ENCODE measurements at places on chromosomes 2 and 18.

DNA sequence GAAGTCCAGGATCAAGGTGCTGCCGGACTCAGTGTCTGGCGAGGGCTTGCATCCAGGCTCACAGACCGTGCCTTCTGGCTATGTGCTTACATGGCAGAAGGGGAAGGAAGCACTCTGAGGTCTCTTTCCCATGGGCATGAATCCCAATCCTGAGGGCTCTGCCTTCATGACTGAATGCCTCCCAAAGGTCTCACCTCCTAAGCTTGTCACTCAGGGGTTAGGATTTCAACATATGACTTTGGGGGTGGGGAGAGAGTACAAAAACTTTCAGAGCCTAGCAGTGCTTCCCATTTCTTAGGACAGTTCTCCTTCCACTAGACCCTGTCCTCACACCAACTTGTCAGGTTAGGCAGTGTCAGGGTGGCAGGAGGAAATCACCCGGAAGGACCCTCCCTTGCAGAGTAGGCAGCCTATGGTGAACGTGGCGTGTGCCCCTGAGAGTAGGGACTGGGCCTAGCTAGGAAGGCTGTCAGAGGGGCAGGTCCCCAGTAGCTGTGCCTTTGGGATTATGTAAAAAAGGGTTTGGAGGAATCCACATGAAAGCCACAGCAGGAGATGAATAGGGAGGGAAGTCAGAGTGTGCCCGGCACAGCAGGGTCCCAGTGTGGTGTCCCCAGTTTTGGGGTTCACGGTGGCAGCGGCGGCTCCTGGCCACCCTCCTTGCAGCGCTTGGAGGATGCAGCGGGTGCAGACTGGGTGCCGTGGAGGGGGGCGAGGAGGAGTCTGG lies 233.3 kb downstream of the LDLRAD4 start:
- no peak for DNase-seq

DNA sequence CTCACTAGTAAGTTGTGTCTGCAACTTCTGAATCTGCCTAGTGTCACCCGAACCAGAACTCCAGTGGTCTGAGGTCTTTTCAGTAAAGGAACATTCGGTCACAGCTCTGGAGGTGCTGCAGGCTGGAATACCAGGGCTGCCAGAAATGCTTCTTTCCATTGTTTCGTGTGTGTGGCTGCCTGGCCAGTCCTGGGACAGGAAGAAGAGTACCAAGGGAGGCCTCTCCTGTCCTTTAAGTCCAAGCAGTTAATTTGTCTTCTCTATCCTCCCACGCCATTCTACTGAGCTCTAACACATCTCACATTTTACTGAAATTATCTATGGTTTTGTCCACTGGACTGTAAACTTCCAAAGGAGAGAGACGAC lies 196.0 kb downstream of the LNPK start:
- DNase-seq = no peak

DNA sequence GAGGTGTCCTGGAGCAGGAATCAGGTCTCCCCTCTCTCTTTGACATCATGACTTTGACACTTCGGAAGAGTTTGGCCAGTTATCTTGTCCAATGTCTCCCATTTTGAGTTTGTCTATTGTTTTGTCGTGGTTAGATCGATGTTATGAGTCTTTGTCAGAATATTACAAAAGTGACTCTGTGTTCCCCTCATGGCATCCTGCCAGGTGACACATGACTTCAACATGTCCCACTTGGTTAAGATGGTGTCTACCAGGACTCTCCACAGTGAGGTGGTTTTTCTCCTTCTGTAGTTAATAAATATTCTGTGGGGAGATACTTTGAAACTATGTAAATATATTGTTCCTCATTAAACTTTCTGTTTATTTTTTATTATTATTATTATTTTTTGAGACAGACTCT lies 76.6 kb upstream of the BZW1 start:
- DNase-seq = peak; percentile 43

- DNase-seq = no peak
Measured at GRCh38 chr2:27838502-27838901, 51.7 kb downstream of the RBKS start.

DNA sequence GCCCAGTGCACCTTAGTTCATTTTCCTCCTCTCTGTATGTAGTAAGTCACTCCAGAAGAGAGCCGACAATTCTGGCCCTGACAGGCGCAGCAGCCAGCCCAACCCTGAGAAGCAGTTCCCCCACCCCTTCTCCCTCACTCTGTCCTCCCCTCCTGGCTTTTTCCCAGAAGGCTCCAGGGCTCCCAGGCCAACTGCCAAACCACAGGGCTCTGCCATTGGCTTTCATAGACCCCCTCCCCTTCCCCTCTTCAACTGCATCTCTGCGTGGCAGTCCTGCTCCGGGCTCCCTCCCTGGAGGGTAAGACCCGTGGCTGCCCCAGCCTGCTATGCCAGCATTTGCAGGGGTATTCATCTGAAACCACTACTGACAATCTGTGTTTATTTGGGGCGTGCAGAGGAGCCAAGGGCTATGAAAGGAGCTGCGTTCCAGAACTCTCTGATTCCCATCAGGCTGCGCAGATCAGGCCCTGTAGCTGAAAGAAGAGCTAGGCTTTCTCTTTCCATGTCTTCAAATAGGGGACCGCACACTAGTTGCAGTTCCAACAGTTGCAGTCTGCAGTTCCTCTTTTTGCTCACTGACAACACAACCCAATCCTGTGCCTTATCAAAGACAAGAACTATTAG lies 388.6 kb upstream of the TNP1 start:
- DNase-seq = no peak

DNA sequence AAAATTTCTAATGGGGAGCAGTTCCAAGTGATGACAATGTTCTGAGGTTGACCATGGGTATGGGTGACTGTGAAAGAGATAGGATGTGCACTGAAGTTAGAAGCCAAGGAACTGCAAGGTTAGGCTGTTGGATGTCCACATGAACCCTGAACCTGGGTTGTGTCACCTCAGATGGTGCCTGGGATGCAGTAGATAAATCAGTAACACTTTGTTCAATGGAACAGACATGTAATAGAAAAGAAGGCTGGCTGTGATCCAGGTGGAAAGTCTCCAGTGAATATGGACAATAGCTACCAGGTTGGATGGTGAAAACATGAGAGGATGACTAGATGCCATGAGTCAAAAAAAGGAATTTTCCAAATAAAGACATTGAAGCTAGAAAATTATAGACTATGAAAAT lies 131.4 kb downstream of the TRABD2A start:
- DNase-seq = no peak
